Endothelial cell of umbilical vein (primary cell): ENCODE measurements at places on chromosomes 7 and 10.
A peak's percentile ranks its signal among the peaks of the same experiment; 100 is the strongest.

- no peaks in the 10 kb centered on the region for H3K4me1 ChIP-seq
- H3K27ac ChIP-seq: no peak overlapping the region
- DNase-seq: no peak
- peaks cover 15% of the 10 kb centered on the region for H3K36me3 ChIP-seq
- H3K27me3 ChIP-seq: no peaks in the 10 kb centered on the region
These were observed 18.8 kb upstream of the CHST12 start for GRCh38 chr7:2384354-2385243.

DNA sequence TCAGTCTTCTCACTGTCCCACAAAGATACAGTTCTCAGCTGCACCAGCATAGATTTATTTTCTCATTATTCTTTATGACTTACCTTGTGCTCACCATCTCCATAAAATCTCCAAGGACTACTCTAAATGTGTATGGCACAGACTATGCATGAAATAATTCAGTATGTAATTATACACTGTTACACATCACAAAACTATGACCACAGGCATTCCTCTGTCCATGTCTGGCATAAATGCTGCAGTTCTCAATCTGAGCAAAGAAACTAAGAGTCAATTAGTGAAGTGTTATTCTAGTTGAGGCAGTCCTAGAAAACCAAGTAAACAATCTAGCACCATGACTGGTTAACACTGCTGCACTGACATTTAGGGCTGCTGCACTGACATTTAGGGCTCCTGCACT is 2.7 kb downstream of the CYCS start:
- H3K27me3 ChIP-seq: no peaks in the 10 kb centered on the region
- H3K27ac ChIP-seq: no peak overlapping the region
- H3K4me3 ChIP-seq: no peak overlapping the region
- H3K4me1 ChIP-seq: peaks cover 9% of the 10 kb centered on the region

- no peak overlapping the region for H3K4me3 ChIP-seq
- H3K27ac ChIP-seq: no peak overlapping the region
- no peaks in the 10 kb centered on the region for H3K4me1 ChIP-seq
These were observed 21.1 kb upstream of the FOXI2 start for GRCh38 chr10:127715782-127716378.

DNA sequence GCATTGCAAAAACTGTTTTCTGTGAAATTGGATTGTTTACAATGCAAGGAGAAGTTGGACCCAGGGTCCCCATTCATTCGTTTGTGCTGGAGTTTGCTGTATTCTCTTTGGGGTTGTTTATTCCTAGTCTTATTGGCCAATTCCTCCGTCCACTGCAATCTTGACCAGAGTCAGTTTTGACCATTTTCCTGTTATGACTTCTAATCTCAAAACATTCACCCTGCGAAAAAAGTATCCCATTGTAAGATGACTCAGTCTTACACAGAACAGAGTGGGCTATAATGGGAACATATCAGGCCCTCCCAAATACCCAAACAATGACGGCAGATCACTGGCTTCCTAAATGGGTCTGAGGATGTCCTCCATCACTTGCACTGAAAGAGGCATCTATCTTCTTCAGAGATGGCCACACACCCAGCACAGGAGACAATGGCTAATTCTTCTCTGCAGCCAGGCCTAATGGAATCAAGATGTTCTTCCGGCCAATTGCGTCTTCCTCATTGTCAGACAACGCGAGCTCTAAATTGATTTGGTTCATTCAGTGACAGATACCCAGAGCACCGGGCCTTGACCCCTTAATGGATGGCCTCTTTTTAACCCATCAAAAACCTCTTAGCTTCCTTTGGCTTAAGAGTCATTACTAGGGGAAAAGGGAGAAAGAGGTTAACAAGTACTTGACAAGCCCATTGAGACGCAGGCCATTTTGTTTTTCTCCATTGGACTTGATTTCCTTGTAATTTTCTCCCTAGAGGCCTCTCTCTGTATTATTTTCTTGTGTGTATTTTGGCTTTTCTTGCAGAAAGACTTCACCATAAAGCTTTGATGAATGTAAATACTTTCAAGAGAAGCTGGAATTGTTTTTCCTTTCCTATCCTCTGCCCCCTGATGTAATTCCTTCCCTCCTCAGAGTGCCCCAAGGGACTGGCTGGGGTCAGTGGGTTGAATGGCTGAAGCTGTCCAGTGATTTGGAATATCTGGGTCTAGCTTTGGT is 129.6 kb downstream of the PRPF18 start:
- peak overlapping the region; percentile 32 for H3K27ac ChIP-seq
- H3K4me3 ChIP-seq: no peak overlapping the region
- peaks cover 34% of the 10 kb centered on the region for H3K4me1 ChIP-seq

- H3K4me1 ChIP-seq: peaks cover 14% of the 10 kb centered on the region
- peak; percentile 36 for DNase-seq
- H3K4me3 ChIP-seq: peak overlapping the region; percentile 56
- H3K27ac ChIP-seq: peak overlapping the region; percentile 6
These were observed 942 bp downstream of the TRAPPC14 start for GRCh38 chr7:100157334-100158228.

DNA sequence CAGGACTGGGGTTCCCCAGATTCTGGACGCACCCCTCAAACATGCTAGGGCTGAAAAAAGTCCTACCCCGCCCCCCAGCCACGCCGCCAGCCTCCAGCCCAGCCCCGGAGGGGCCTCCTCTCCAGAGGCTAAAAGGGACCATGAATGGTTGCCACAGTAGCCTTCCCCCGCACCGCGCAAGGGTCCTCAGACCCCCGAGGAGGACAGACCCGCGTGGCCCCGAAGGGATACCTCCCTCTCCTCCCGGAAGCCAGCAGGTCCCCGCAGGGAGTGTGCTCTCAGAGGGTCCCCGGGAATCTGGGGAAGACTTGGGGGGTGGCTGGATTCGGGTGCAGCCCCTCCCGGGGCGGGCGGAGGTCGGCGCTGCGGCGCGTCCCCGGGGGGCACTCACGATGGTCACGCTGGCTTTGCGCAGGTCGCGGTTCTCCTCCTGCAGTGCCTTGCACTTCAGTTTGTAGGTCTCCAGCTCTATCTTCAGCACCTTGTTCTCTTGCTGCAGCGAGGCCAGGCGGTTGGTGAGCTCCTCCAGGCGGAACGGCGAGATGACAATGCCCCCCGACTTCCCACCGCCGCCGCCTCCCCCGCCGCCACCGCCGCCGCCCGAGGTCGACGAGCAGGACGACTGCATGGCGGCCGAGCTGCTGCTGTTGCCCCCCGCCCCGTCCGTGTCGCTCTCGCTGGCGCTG is 482 bp downstream of the CCDC6 start:
- peak overlapping the region; percentile 81 for H3K4me3 ChIP-seq
- peaks cover 32% of the 10 kb centered on the region for H3K4me1 ChIP-seq
- peak overlapping the region; percentile 3 for H3K27ac ChIP-seq
- no peaks in the 10 kb centered on the region for H3K36me3 ChIP-seq

DNA sequence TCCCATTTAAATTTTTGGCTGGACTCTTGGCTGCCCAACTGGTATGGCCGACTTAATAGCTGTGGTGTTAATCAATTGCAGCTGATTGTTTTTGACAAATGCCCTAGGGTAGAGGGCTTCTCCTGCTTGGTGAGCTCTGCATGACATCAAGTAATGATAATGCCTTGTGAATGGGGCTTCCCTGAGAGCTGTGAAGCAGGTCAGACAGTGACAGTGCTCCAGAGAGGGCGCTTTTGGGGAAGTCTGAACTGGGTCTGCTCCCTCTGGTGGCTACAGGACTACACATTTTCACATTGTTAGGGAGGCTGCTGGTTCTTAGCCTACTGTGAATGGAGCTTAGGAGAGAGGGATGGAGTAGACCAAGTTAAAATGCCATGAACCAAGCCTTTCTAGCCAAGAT is 98.8 kb downstream of the SDK1 start:
- H3K27me3 ChIP-seq: no peaks in the 10 kb centered on the region
- H3K4me3 ChIP-seq: no peak overlapping the region
- H3K4me1 ChIP-seq: no peaks in the 10 kb centered on the region
- H3K36me3 ChIP-seq: no peaks in the 10 kb centered on the region
- DNase-seq: peak; percentile 6

GRCh38 chr7:158840604-158841003 is 11.3 kb upstream of the ESYT2 start:
- no peak overlapping the region for H3K27ac ChIP-seq
- H3K4me3 ChIP-seq: no peak overlapping the region
- H3K4me1 ChIP-seq: no peaks in the 10 kb centered on the region
- H3K27me3 ChIP-seq: peaks cover 2% of the 10 kb centered on the region
- H3K36me3 ChIP-seq: no peaks in the 10 kb centered on the region
- no peak for DNase-seq

DNA sequence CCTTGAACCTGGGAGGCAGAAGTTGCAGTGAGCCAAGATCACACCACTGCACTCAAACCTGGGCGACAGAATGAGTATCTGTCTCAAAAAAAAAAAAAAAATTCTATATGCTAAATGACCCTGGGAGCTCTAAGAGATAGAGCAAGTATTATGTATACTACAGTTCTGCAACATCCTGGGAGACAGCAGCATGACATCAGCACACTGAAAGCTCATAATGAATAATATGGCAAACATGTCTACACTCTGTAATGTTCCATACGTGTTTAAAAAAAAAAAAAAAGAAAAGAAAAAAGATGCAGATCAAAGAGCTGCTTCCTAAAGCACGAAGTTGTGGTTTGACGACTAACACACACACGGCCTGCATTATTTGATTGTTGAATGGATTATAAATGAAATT is 72.5 kb downstream of the CUL2 start:
- no peak overlapping the region for H3K27ac ChIP-seq
- no peaks in the 10 kb centered on the region for H3K36me3 ChIP-seq
- H3K4me1 ChIP-seq: no peaks in the 10 kb centered on the region
- H3K4me3 ChIP-seq: no peak overlapping the region
- no peak for DNase-seq

GRCh38 chr10:77188521-77188920 is 449.1 kb downstream of the KCNMA1 start:
- no peak overlapping the region for H3K4me3 ChIP-seq
- H3K36me3 ChIP-seq: no peaks in the 10 kb centered on the region
- H3K4me1 ChIP-seq: no peaks in the 10 kb centered on the region
- H3K27ac ChIP-seq: no peak overlapping the region
- DNase-seq: no peak

GRCh38 chr10:29857843-29858701 is 201.3 kb downstream of the JCAD start:
- peak; percentile 92 for DNase-seq
- no peaks in the 10 kb centered on the region for H3K36me3 ChIP-seq
- H3K4me1 ChIP-seq: peaks cover 21% of the 10 kb centered on the region
- no peak overlapping the region for H3K4me3 ChIP-seq
- H3K27ac ChIP-seq: no peak overlapping the region

- H3K4me1 ChIP-seq: peaks cover 27% of the 10 kb centered on the region
- H3K27me3 ChIP-seq: no peaks in the 10 kb centered on the region
- no peaks in the 10 kb centered on the region for H3K36me3 ChIP-seq
These were observed 196.4 kb downstream of the CREB5 start for GRCh38 chr7:28608731-28609130.

- no peaks in the 10 kb centered on the region for H3K36me3 ChIP-seq
- H3K4me3 ChIP-seq: no peak overlapping the region
- no peak overlapping the region for H3K27ac ChIP-seq
- H3K4me1 ChIP-seq: no peaks in the 10 kb centered on the region
- no peaks in the 10 kb centered on the region for H3K27me3 ChIP-seq
These were observed 159.2 kb downstream of the RGS10 start for GRCh38 chr10:119383174-119383856.

GRCh38 chr7:125877246-125877645 is 947.6 kb upstream of the POT1 start:
- H3K36me3 ChIP-seq: no peaks in the 10 kb centered on the region
- no peak overlapping the region for H3K27ac ChIP-seq
- no peaks in the 10 kb centered on the region for H3K27me3 ChIP-seq
- no peaks in the 10 kb centered on the region for H3K4me1 ChIP-seq
- no peak for DNase-seq

- DNase-seq: no peak
- no peaks in the 10 kb centered on the region for H3K4me1 ChIP-seq
- H3K4me3 ChIP-seq: no peak overlapping the region
- H3K36me3 ChIP-seq: no peaks in the 10 kb centered on the region
- H3K27me3 ChIP-seq: no peaks in the 10 kb centered on the region
These were observed 458.8 kb upstream of the GHITM start for GRCh38 chr10:83680470-83680891.

DNA sequence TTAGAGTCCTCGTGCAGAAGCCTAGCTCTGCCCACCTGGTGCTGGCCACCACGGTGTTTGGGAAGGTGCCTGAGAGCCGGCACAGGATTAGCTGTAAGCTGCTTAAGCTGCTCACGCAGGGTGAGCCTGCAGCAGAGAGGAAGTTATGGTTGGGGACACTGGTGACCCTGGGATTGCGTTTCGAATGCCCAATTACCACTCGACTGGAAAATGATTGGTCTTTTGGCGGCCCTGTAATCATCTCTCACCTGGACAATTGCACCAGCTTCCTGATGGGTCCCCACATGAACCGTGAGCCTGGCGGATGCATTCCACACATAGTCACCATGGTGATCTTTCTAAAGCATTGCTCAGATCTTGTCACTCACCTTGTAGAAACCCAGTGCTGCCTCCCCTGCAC is 442.3 kb upstream of the ZMIZ1 start:
- H3K27me3 ChIP-seq: peaks cover 4% of the 10 kb centered on the region
- no peaks in the 10 kb centered on the region for H3K4me1 ChIP-seq
- no peaks in the 10 kb centered on the region for H3K36me3 ChIP-seq
- H3K27ac ChIP-seq: no peak overlapping the region

- DNase-seq: no peak
- H3K36me3 ChIP-seq: no peaks in the 10 kb centered on the region
- no peaks in the 10 kb centered on the region for H3K27me3 ChIP-seq
- no peak overlapping the region for H3K27ac ChIP-seq
- H3K4me3 ChIP-seq: no peak overlapping the region
These were observed 309.7 kb upstream of the KLF6 start for GRCh38 chr10:4094751-4095150.

- H3K4me3 ChIP-seq: no peak overlapping the region
- H3K36me3 ChIP-seq: no peaks in the 10 kb centered on the region
- no peaks in the 10 kb centered on the region for H3K4me1 ChIP-seq
- no peaks in the 10 kb centered on the region for H3K27me3 ChIP-seq
- H3K27ac ChIP-seq: no peak overlapping the region
These were observed 12.3 kb downstream of the EGFR start for GRCh38 chr7:55031075-55031474.

- H3K27ac ChIP-seq: no peak overlapping the region
- peaks cover 28% of the 10 kb centered on the region for H3K4me1 ChIP-seq
- H3K4me3 ChIP-seq: no peak overlapping the region
These were observed 3.8 kb downstream of the LCOR start for GRCh38 chr10:96835899-96836298.

- DNase-seq: no peak
- H3K4me3 ChIP-seq: no peak overlapping the region
- H3K27me3 ChIP-seq: no peaks in the 10 kb centered on the region
- peaks cover 10% of the 10 kb centered on the region for H3K4me1 ChIP-seq
These were observed 250.9 kb upstream of the MKLN1 start for GRCh38 chr7:131076711-131077181.
